ENCODE measurements at places on chromosomes 3 and 15. TPM values are rescaled to one million over a fixed set of nuclear protein-coding genes. Genes with fewer than 3 reads are reported as not detected.

DNA sequence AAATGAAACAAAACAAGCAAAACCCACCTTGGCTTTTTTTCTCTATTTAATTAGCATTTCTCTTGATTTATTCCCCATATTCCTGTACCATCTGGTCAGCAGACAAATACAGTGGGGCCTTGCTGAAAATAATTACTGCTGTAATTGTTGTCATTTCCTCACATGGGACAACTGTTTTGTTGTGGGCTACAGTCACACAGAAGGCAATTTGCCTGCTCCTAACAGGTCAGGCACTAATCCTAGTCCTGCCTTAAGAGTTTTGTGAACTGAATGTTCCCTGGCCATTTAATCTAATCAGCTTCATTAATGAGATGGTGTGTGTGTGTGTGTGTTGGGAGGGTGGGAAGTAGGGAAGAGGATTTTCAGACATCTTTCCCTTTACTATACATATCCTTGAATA is 11.6 kb downstream of the TRPC1 start:
- no peak for DNase-seq
- no peaks in the 10 kb centered on the region for H3K36me3 ChIP-seq
- no peaks in the 10 kb centered on the region for H3K27me3 ChIP-seq
- no peak overlapping the region for H3K27ac ChIP-seq

GRCh38 chr3:185988816-185989175 is 51.0 kb upstream of the TRA2B start:
- H3K36me3 ChIP-seq = no peaks in the 10 kb centered on the region
- H3K27me3 ChIP-seq = no peaks in the 10 kb centered on the region
- H3K4me3 ChIP-seq = no peak overlapping the region
- no peak for DNase-seq
- no peak overlapping the region for H3K27ac ChIP-seq

DNA sequence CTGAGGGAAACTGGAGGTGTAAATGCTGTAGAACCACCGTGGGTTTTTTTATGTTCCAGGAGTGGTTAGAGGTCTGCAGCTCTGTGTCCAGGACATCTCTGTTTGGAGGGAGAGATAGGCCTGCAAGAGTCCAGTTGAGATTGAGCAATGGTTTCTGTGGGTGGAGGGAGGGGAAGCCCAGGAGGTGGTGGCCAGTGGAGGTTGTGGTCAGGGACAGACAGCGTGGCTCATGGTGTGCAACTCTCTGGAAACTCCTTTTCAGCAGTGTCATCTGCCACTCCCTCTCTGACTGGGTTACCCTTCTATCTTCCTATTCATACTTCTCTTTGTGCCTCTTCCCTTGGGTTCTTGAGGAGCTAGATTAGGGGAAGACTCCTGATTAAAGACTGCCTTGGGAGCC is 9.6 kb downstream of the XCR1 start:
- H3K4me1 ChIP-seq = no peaks in the 10 kb centered on the region
- H3K27me3 ChIP-seq = no peaks in the 10 kb centered on the region
- H3K36me3 ChIP-seq = no peaks in the 10 kb centered on the region
- H3K27ac ChIP-seq = no peak overlapping the region
- no peak overlapping the region for H3K4me3 ChIP-seq

DNA sequence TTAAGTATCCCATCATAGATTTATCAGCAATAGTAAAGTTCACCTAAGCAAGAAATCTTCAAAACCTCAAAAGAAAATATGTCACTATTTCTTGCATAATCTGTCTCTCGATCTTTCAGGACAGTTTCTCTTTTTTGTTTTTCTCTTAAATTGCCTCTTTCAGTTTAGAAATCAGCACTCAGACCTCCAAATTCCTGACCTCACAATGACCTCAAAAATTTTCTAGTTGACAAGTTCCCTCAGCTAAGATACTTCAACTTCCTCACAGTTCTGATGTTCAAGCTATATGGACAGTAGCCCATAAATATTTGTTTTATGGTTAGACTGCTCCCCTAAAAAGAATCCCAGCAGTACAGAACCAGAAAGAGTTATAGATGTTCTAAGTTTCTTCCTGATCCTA is 24.1 kb downstream of the SLC24A5 start:
- H3K27me3 ChIP-seq = no peaks in the 10 kb centered on the region
- H3K4me1 ChIP-seq = peaks cover 4% of the 10 kb centered on the region
- peak; percentile 6 for DNase-seq
- no peak overlapping the region for H3K27ac ChIP-seq
- H3K36me3 ChIP-seq = no peaks in the 10 kb centered on the region
- H3K4me3 ChIP-seq = no peak overlapping the region

Gene LMAN1L
- not detected for total RNA-seq

Gene TRH
- not detected for total RNA-seq

DNA sequence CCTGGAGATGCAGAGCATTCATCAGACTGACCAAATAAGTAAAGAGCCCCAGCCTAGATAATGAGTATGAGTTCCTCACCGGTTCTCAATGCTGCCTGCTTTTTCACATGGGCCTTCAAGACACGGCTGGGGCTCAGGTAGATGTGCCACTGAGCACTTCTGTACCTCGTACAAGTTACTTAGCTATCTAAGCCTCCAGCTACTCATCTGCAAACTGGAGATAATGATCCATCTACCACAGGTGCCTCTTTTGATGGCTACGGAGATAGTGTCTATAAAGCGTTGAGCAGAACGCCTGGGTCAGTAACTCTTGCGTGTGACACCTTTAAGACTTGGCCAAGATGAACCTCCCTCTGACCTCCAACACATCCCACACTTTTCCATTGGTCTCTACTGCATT is 56.3 kb downstream of the CCR4 start:
- peaks cover 9% of the 10 kb centered on the region for H3K36me3 ChIP-seq
- no peak overlapping the region for H3K27ac ChIP-seq
- no peak overlapping the region for H3K4me3 ChIP-seq
- no peak for DNase-seq
- no peaks in the 10 kb centered on the region for H3K27me3 ChIP-seq

GRCh38 chr15:93290618-93290946 is 201.6 kb upstream of the RGMA start:
- no peak overlapping the region for H3K27ac ChIP-seq
- no peaks in the 10 kb centered on the region for H3K27me3 ChIP-seq
- H3K4me1 ChIP-seq = no peaks in the 10 kb centered on the region
- no peaks in the 10 kb centered on the region for H3K36me3 ChIP-seq
- no peak for DNase-seq

- H3K4me3 ChIP-seq = no peak overlapping the region
- no peaks in the 10 kb centered on the region for H3K36me3 ChIP-seq
- H3K27ac ChIP-seq = no peak overlapping the region
- DNase-seq = no peak
- no peaks in the 10 kb centered on the region for H3K4me1 ChIP-seq
Observed at GRCh38 chr15:62348623-62349022, 183.5 kb upstream of the C2CD4B start.

Gene QTRT2
- total RNA-seq = 26.1 TPM

Gene NPAP1
- total RNA-seq = 0.19 TPM

Gene HYAL2
- total RNA-seq = 142 TPM

GRCh38 chr15:28725556-28725955 is 13.3 kb upstream of the GOLGA8M start:
- H3K4me1 ChIP-seq = no peaks in the 10 kb centered on the region
- no peaks in the 10 kb centered on the region for H3K27me3 ChIP-seq
- no peak overlapping the region for H3K27ac ChIP-seq
- no peak for DNase-seq
- no peak overlapping the region for H3K4me3 ChIP-seq
- no peaks in the 10 kb centered on the region for H3K36me3 ChIP-seq

DNA sequence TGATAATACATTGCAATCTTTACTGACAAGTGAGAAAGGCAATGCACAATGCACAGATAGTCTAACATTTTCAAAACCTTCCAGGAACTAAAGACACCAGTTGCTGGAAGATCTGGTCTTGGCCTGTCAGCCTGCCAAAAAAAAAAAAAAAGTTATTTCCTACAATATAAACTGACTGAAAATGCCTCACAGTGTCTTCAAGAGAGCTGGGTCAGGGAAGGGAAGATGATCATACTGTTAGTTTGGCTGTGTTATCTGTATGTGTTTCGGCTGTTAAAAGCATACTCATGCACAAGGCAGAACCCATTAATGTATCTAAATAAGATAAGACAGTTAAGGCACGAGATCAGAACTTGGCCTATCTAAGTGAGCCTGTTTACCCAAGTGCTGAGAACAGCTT is 673.4 kb downstream of the MECOM start:
- no peak overlapping the region for H3K4me3 ChIP-seq
- no peaks in the 10 kb centered on the region for H3K4me1 ChIP-seq
- H3K27ac ChIP-seq = no peak overlapping the region

All from kidney (tissue), 22 donors.